ENCODE measurements at places on chromosomes 5 and 9. TPM values are rescaled to one million over a fixed set of nuclear protein-coding genes. Genes with fewer than 3 reads are reported as not detected.

- no peak for DNase-seq
These were observed 39.7 kb downstream of the ADGRV1 start for GRCh38 chr5:90598293-90598692.

Gene RAB3C
- 0.20 TPM for total RNA-seq

DNA sequence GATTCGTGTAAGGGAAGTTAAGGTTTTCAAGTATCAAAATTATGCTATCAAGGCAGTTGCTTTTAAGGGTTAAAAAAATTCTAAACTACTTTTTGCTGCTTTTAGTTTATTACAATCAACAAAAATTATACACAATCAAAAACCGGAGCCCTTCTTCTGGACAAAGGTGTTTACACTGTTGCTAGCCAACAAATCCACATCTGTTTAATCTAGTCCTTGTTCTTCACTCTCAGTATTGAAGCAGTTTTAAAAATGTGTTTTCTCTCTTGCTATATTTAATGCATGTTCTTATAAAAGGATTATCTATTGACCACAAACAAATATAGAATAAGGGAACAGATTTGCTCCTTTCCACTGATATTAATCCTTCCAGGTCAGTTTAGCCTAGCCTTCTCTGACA, 2.5 kb downstream of the FEM1C start:
- DNase-seq = peak; percentile 12

DNA sequence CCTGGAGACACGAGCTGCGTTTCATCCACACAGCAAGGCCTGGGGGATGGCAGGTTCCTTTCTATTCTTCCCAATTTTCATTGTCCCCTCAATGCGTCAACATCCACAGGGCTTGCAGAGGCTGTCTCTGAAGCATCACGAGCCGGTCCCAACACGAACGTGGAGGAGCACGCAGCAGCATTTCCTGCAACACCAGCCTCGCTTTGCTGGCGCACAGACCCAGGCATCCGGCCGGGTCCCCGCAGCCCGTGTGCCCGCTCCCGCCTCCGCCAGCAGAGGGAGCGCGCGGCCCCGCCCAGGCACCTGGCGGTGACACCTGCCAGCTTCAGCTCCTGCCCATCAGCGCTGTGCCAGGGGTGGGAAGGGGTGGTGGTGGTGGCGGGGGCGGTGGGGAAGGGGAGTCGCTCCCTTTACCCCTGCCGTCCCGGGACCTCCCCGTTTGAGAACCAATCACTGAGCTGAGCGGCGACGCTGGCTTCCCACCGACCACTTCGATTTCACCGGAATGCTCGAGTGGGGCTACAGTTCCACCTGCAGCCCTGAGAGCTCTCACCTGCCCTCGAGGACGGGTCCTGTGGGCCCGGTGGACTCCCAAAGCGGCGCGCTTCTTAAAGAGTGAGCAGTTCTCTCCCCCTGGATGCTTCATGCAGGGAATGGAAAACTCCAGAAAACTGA, 464.5 kb downstream of the ICE1 start:
- DNase-seq = no peak

GRCh38 chr5:2579126-2579525, 172.4 kb downstream of the IRX2 start:
- DNase-seq = no peak

GRCh38 chr9:116156621-116157314, 3.2 kb downstream of the PAPPA start:
- peak; percentile 42 for DNase-seq

GRCh38 chr5:96242571-96242970, 190.5 kb downstream of the PCSK1 start:
- no peak for DNase-seq

- no peak for DNase-seq
These were observed 592.4 kb downstream of the CSNK1G3 start for GRCh38 chr5:124104344-124104743.

DNA sequence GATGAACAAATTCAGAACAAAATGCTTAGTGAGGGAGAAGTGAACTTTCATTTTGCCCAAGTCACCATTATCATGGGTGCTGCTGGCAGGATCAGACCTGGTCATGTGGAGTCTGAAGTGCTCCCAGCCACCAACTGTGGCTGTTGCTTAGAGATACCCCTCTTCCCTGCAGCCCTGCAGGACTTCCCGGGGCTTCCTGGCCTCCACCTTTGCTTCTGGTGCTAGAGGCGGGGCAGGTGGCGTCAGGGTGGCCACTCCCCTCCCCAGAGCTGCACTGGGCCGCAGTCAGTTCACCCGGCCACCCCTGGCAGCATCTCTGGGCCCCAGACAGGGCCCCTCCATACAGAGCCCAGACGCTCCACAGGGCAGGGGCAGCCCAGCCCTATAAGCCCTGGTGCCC, 30.0 kb upstream of the SLC12A7 start:
- DNase-seq = no peak

DNA sequence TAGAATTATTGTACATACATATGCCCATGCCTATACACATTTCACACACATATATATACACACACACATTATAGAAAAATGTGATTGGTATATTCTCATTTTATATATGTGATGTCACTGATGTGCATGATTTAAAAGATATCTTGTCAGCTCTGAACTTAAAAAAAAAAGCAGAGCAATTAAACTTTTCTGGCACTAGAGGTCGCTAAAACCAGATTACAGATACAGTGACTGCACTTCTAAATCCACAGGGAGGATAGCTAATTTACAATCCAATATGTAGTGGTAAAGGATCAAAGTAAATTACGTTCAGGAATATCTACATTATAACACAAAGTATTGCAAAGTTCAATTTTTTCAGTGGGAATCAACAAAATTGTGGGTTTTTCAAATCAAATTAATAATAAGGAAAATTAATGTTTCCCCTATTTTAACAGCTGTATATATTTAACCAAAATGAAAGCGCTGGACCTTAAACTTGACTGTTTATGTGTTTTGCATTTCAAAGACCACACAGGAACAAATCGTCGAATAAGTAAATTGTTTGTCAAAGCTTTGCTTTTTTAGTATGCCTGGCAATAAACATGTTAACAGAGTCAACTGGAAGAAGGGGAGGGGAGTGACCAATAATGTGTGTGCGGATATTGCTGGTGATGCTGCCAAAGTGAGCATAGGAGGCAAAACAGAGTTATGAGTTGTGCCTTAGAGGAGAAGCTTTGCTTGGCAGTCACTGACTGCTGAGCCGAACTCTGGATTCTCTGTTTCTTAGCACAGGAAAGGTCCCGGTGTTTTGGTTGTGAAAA, 1201.4 kb upstream of the C9orf72 start:
- DNase-seq = peak; percentile 23

DNA sequence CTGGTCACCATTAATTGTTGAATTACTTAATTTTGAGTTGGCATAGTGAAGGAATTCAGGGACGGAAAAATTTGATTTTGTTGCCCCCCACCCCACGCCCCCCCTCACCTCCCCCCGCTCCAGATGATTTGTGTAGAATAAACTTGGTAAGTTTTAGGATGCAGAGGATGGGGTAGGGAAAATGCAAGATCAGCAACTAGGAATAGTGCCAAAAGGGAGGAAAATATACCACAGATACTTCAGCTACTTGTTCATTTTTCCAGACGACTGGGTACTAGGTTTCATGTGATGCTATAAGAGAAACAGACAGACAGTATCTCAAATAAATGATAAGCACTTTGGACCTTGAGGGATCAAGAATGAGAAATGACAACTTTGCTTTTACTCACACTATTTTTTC, 862.2 kb upstream of the SEMA6A start:
- no peak for DNase-seq

Gene CEL
- total RNA-seq = 0.79 TPM

DNA sequence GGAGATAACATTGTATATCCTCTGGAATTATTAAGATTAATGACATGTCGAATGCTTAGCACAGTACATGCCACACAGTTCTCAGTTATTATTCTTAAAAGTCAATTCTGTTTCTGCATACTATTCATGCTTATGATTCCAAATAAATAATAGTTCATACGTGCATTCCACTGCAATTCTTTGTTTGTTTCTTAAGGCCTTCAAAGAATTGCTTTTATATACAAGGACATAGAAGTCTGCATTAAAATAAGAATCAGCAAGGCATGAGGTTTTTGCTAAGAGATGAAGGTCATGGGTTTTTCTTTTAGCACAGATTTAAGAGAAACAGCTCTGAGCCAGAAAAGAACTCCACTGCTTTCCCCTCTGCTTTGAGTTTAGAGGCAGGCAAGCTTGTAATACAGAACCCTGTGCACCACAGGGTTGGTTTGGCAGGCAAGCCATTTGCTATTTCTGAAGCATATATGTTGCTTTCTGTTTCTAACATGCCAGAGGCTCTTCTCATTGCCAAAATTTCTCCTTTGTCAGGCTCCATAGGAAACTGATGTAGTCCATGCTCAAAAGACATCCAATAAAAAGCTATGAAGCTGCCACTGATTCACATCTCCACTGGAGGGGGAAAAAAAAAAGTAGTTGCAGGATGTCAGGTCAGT, 420.6 kb upstream of the TYRP1 start:
- peak; percentile 78 for DNase-seq

GRCh38 chr5:91175708-91176107, 207.4 kb downstream of the ARRDC3 start:
- no peak for DNase-seq

Gene LAMC3
- 8.1 TPM for total RNA-seq

Gene DOCK8
- 12.1 TPM for total RNA-seq

DNA sequence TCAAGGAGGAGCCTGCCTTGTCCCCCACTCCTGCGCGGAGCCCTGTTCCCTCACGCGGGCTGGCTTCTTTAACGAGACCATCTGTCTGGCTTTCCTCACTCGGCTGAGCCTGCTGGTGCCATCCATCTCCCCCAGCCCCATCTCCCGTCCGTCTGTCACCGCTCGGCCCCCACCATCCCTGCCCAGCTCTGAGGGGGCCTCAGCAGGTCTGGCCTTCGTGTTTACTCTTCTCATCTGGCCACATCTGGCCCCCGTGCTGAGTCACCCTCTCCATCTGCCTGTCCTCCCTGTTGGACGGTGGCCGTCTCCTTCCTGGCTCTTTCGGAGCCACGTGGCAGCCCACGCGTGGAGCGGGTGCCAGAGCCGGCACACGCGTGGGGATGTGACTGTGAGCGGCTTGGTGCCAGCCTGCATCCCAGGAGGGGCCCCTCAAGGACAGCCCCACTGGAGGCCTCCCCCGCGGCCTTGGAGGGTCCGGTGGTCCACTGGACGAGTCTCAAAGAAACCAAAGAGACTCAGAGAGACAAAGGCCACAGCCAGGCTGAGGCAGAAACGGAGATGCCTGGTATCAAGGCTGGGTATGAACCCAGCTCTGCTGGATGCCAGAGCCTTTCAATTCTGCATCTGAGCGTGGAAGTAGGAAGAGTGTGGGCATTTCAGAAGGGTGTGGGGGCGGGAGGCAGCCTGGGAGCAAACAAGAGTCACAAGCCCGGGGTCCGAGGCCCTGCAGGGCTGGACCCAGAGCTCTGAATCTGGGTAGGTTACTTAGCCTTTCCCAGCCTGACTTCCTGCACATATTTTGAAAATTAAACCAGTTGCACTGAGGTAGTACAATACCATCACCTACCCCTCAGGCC, 76.7 kb upstream of the UNC5A start:
- no peak for DNase-seq

DNA sequence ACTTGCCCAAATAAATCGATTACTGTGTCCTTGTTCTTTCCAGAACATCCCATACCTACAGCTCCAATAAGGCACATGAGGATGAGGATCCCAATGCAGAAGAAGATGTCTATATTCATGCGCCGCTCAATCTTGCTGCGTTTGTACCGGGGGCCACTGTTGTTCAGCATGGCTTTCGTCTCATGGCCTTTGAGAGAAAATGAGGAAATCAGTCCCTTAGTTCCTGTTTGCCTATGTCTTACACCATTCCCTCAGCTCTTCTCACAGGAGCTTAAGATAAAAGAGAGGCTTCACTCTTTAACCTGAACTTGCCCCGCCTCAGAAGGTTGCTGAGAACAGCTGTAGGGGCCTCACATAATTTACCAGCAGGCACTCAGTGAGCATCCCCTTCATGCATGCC, 211.6 kb downstream of the ATP10B start:
- DNase-seq = no peak

GRCh38 chr5:37891832-37892231, 52.0 kb upstream of the GDNF start:
- no peak for DNase-seq

DNA sequence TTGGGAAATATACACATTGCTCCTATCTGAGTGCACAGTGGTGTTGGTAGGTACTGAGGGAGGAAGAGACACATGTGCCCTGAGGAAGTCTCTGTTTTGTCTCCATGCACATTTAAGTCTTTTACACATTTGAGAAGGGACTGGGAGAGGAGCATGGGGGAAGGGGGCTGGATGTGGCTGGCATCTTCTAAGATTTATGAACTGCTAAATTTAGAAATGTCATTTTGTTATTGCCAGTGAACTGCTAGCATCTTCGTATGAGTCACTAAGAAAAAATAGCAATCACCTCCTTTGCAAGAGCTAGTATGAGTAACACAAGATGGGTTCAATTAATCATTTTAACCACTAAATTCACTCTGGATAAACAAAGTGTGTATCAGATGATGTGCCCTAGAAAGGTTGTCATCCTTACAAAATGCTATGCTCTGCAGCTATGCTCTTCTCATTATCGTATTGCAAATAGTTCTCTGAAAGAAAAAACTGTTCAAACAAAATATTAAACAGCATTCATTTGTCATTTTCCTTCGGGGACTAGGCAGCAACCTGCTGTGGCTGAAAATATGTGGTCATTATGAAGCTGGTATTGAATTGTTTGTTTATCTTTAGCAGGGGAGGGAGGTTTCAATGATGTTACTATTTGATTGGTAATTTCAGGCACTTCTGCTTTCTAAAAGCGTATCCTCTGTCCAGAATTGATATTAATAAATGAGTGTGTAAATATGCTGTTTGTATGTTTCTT, 236.5 kb downstream of the DMRTA1 start:
- DNase-seq = no peak

GRCh38 chr9:115790520-115790919, 363.1 kb upstream of the PAPPA start:
- DNase-seq = no peak

GRCh38 chr5:141515141-141515540, 26.3 kb downstream of the PCDHGC5 start:
- DNase-seq = no peak

Gene SLC1A3
- total RNA-seq = 61.1 TPM

GRCh38 chr5:82597437-82597836, 319.3 kb upstream of the RPS23 start:
- no peak for DNase-seq

- DNase-seq = no peak
These were observed 289.2 kb downstream of the ZSWIM6 start for GRCh38 chr5:61621202-61621650.

DNA sequence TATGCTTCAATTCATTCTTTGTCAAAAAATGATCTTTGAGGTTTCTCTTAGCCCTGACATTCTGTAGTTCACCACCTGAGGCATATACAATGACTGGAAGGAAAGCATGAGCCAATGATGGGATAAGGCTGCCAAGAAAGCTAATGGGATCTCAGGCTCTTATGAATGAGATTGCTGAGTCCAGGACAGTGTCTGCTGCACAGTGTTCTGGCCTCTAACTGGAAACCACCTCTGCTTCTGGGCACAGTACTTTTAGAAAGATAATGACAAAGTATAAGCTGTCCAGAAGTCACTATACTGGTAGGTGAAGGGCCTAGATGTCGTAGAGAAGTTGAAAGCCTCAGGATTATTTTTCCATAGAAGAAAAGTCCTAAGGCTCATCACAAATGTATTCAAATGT, 69.1 kb upstream of the PAPPA start:
- DNase-seq = no peak

Gene TRIM36
- 1.2 TPM for total RNA-seq

Gene MSMP
- not detected for total RNA-seq

- DNase-seq = no peak
These were observed 226.4 kb downstream of the PBX3 start for GRCh38 chr9:125973547-125973946.

- no peak for DNase-seq
These were observed 19.5 kb upstream of the RANBP6 start for GRCh38 chr9:6034954-6035353.

Data from skin of body (tissue), 3 donors.